Stimulated activated CD8-positive, alpha-beta memory T cell treated with anti-CD3 and anti-CD28 coated beads, Interleukin-7, amount 100 ng/mL, for 48 hours (primary cell): ENCODE measurements at places on chromosomes 1 and 21.

GRCh38 chr1:87369736-87370478, 41.2 kb downstream of the LMO4 start:
- DNase-seq = no peak

DNA sequence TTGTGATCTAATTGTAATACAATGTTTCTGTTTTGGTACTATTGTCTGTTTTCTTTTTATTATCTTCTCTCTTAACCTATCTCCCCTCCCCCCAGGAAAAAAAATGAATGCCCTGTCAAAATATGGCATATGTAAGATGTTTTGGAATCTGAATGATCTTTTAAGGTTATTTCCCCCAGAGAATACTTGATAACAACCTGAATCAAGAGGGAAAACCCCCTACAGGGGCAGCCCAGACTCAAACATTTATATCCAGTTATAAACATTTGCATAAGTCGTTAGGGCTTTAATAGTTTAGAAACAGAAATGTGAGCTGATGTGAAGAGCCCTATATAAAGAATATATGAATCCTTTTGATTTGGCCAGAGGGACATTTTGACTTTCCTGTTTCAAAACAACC, 169.5 kb downstream of the VAV3 start:
- no peak for DNase-seq

DNA sequence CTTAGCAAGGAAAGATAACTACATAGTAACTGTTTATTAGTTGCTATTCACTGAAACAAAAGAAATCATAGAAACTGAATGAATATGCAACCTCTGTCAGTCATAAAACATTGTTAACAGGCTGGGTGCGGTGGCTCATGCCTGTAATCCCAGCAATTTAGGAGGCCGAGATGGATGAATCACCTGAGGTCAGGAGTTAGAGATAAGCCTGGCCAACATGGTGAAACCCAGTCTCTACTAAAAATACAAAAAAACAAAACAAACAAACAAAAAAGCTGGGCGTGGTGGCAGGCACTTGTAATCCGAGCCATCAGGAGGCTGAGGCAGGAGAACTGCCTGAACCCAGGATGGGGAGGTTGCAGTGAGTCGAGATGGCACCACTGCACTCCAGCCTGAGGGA, 44.1 kb downstream of the CRB1 start:
- no peak for DNase-seq

DNA sequence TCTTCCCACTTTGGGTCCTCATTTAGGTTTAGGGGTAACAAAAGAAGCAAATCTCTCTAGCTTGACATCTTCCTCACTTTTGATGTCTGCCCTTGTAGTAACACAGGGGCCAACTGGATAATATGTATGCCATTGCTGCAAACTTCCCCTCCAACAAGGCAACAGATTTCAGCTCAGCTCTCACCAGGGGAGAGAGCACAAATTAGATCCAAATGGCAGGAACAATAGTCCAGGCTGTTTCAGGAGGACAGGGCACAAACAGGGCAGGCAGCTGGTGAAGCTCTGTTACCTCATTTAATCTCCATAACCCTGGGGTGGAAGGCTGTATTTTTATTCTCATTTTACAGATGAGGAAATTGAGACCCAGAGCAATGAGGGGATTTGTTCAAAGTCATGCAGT, 4.3 kb upstream of the PIK3R3 start:
- DNase-seq = no peak

DNA sequence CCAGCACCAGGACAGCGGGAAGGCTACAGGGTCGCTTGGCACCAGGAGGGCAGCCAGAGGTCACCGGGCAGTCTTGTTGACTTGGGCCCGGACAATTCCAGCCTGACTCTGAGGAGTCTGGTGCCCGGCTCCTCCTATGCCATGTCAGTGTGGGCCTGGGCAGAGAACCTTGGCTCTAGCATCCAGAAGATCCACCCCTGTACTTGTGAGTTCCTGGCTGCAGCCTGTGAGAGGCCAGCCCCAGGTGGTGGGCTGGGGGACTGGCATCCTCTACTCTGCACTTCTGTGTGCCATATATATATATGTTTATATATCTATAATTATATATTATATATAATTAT, 11.6 kb upstream of the PTPN7 start:
- no peak for DNase-seq

- no peak for DNase-seq
Measured at GRCh38 chr1:56644064-56644918, 823 bp upstream of the PRKAA2 start.

DNA sequence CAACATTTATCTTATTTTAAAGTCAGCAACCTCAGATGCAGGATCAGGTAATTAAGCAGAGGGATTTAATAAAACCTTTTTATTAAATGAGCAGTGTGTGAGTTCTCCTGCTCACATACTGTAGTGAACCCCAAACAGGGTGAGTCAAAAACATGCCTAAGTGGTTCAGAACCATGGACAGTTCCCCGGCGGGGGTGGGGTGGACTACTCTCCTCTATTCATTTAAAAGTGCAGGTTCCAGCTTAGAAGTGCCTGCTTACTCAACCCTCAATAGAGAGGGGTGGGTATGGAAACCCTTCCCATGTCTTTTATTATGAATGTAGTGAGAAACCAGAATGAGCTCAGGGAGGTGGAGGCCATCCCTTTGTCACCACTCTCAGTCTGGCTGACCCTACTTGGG, 397.9 kb downstream of the HHAT start:
- DNase-seq = no peak

GRCh38 chr1:208569181-208569580, 325.0 kb upstream of the PLXNA2 start:
- DNase-seq = no peak

GRCh38 chr1:226417830-226418546, 10.1 kb upstream of the PARP1 start:
- no peak for DNase-seq

DNA sequence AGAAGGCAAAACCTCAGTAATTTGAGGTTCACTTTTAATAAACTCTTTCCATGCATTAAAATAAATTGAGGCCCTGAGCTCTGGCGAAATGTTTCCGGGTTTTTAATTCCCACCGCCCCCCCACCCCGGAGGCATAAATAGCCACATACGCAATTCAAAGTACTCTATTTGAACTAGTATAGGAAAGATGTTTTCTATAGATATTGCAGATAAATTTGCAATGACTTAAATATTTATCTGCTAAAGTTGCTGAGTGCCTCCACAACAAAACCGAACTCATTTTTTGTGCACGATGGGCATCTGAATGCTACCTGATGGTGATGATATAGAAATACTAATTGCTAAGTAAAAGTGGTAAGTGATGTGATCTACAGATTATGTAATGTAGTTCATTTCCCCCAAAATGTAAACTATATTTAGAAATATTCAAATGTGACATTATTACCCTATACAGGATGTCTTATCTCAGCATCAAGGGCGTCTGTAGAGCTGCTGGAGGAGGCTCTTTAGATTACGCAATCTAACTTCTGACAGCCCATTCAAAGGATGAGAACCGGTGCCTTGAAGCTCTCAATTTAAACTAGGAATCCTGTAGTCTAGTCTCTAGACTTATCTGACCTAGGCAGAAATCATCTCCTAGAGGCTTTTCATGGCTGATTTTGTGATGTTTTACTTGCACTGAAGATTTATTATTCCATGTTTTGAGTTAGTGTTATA, 8.5 kb downstream of the IRF2BP2 start:
- no peak for DNase-seq

- DNase-seq = no peak
Measured at GRCh38 chr1:82455342-82455741, 654.6 kb downstream of the ADGRL2 start.

DNA sequence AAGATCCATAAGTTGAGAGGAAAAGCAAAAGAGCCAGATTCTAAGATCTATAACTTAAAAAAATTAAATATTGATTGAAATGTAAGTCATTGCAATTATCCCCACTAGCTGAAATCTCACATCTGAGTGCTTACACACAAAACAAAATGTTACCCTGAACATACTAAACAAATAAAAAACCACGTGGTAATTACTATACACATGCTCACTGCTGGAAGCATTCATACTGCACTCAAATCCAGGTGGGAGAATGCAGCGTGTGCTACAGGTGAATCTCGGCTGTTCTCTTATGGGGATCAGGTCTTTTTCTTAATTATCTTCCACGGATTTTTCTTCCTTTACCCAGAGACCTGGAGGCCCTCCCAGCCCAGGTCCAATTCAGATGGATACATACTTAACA, 74.3 kb downstream of the SDC3 start:
- no peak for DNase-seq

DNA sequence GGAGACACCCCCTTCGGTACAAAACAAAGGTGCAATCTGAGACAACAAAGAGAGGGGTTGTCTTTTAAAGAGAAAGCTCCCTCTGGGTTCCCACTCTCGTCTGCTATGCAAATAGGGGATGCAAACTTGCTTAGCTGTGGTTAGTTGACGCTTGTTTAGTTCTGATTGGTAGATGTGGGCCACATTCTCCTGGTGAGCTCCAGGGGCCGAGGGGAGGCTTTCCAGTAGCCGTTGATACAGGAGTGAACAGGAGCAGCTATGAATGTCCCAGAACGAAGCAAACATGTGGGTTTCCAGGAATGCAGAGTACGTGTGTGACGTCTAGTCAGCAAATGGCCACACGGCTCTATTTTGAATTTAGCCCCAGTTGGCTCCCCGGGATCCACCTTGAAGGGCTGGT, 14.7 kb downstream of the TFF2 start:
- DNase-seq = no peak

DNA sequence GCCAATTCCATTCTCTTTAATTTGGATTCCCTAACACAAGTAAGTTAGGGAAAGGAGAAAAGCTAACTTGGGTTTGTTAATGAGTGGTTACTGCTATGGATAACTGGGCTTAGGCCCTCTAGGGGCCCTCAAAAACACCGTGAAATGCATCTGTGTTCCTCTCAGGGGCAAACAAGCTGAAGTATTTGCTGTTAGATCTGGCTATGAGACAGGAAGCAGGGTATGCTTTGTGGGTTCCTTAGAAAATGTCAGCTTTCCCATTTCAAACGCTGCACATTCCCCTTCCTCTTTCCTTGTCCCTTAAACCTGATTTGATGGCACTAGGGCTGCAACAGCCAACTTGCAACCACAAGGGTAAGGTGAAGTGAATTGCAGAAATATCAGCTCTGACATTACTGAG, 5.7 kb upstream of the CAP1 start:
- DNase-seq = no peak

DNA sequence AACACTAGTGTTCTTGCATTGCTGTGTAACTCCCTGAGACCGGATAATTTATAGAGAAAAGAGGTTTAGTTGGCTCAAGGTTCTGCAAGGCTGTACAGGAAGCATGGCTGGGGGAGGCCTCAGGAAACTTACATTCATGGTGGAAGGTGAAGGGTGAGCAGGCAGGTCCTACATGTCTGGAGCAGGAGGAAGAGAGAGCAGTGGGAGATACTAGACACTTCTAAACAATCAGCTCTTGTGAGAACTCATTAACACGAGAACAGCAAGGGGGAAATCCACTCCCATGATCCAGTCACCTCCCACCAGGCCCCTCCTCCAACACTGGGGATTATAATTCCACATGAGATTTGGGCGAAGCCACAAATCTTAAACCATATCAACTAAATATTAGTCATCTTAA, 30.1 kb downstream of the RNF2 start:
- DNase-seq = no peak
